ENCODE measurements at places on chromosomes 7 and 10. TPM values are rescaled to one million over a fixed set of nuclear protein-coding genes. Genes with fewer than 3 reads are reported as not detected.

The RBM28 gene
- 40.3 TPM for polyA plus RNA-seq

The PPP3CB gene
- 66.2 TPM for polyA plus RNA-seq

The HTR5A gene
- not detected for polyA plus RNA-seq

The PCLO gene
- polyA plus RNA-seq = 10.0 TPM

The LRRC17 gene
- polyA plus RNA-seq = 65.5 TPM

The GIMAP6 gene
- polyA plus RNA-seq = 13.0 TPM

The IRF5 gene
- 9.1 TPM for polyA plus RNA-seq

The CRHR2 gene
- 0.13 TPM for polyA plus RNA-seq

The STOX1 gene
- 6.1 TPM for polyA plus RNA-seq

The ASB10 gene
- polyA plus RNA-seq = not detected

The CYP2C18 gene
- 0.61 TPM for polyA plus RNA-seq

The GPR85 gene
- 0.70 TPM for polyA plus RNA-seq

The PKD1L1 gene
- 0.30 TPM for polyA plus RNA-seq

The NOM1 gene
- polyA plus RNA-seq = 19.4 TPM

The FKBP6 gene
- polyA plus RNA-seq = 0.26 TPM

The PKD2L1 gene
- 0.09 TPM for polyA plus RNA-seq

The SCART1 gene
- 2.2 TPM for polyA plus RNA-seq

The SFXN4 gene
- 34.2 TPM for polyA plus RNA-seq

The USP54 gene
- 45.7 TPM for polyA plus RNA-seq

The CALML3 gene
- not detected for polyA plus RNA-seq

The POLL gene
- polyA plus RNA-seq = 34.1 TPM

The AGR2 gene
- 74.6 TPM for polyA plus RNA-seq

The ITIH2 gene
- 0.36 TPM for polyA plus RNA-seq

The GRID2IP gene
- polyA plus RNA-seq = 0.42 TPM

Measured in renal cortex interstitium (tissue), 15 donors.